ENCODE measurements at places on chromosomes 1 and 21.

- no peak for DNase-seq
These were observed 78.9 kb downstream of the UBE2U start for GRCh38 chr1:64282351-64282750.

- DNase-seq = no peak
These were observed 18.7 kb upstream of the LRRC47 start for GRCh38 chr1:3814771-3815561.

- no peak for DNase-seq
These were observed 12.0 kb upstream of the GPR153 start for GRCh38 chr1:6272868-6273267.

- no peak for DNase-seq
These were observed 433 bp downstream of the TIMM17A start for GRCh38 chr1:201955729-201956143.

DNA sequence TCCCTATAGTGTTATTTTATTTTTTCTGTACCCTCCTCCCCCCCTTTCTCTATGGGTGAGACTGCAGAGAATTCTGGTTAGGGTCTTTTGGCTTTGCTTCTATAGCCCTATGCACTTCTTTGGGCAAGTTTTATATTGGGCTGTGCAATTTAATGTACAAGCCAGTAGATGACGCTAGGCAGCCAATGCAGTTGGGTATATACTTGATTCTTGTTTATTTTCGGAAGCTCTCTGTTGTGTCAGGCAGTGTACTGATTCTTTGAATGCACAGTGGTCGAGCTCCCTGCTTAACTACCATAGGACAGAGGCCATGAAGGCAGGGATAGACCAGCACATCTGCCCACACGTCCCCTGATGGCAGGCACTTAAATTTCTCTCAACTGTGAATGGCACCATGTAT, 34.1 kb upstream of the GPR52 start:
- no peak for DNase-seq

DNA sequence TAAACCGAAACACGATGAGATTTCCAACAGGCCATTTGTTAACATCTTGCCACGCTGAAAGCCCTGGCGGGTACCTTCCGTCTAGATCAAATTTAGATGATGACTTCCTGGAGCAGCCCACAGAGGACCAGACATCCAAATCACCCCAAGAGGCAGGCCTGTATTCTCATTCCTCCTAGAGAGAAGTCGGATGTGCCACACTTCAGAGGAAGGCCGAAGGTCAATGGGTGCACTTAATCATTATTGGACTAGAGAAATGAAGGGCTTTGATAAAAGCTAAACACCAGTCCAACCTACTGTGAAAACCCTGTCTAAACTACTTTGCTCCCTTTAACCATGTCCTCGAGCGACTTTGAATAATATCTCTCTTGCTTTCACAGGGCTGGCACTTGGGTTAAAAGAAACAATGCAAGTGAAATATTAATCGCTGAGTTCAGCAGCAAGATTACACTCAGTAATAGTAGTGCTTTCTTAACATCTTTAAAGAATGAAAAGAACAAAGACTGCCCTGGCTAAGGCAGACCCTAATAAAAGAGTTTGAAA, 76.5 kb downstream of the BCAR3 start:
- DNase-seq = no peak

DNA sequence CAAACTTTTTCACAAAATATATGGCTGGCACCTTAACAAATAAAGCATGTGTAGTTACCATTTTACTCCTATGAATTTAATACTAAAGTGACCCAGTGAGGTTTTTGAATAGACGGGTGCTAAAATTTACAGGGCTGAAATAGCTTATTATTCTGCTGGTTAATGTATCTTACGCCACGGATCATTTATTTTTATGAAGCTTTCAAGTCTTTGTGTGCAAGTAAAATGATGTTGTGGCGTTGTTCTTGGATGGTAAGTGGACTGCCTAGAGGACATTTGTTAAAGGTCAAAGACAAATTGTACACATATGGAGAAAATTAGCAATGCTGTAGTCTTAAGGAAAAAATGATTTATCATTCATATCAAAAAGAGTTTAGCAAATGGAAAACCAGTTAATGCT, 22.8 kb downstream of the INSL5 start:
- DNase-seq = no peak

GRCh38 chr1:66372522-66373101, 161.3 kb upstream of the SGIP1 start:
- no peak for DNase-seq

DNA sequence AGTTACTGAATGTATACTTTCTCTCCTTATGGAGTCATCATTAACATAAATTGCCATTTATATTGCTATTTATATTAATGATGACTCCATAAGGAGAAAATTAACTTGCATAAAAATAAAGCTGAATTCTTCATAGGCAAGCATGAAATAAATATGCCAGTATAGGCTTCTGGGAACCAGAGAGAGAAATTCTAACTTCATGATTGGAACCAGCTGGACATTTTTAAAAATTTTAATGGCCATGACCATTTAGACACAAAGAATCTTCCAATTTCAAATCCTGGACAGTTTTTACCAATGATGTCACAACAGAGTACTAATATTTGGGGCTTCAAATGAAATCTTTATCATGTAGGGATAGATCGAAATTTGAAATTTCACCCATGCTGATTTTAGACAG, 268.7 kb downstream of the PTGER3 start:
- no peak for DNase-seq

- no peak for DNase-seq
These were observed 1156.6 kb downstream of the PLA2G4A start for GRCh38 chr1:187985145-187985896.

DNA sequence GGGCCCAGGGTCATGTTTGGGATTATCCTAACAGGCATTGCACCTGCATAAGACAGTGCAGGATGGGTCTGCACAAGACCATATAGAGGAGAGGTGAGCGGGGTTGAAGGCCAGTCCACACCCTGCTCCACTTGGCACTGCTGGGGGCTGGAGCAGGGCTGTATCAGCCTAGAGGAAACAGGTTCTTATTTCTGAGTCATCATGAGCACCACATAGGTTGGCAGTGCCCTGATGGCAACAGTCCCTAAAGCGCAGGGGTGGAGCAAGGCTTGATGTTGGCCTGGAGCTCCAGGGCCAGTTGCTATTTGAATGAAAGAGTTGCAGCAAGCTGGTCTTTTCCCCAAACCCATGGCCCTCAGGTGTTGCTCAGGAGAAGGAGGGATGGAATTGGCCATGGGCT, 29.8 kb upstream of the BMP8B start:
- no peak for DNase-seq

GRCh38 chr1:111835514-111835913, 79.8 kb downstream of the DDX20 start:
- DNase-seq = no peak

- DNase-seq = no peak
These were observed 14.9 kb downstream of the ZBTB18 start for GRCh38 chr1:244065960-244066388.

DNA sequence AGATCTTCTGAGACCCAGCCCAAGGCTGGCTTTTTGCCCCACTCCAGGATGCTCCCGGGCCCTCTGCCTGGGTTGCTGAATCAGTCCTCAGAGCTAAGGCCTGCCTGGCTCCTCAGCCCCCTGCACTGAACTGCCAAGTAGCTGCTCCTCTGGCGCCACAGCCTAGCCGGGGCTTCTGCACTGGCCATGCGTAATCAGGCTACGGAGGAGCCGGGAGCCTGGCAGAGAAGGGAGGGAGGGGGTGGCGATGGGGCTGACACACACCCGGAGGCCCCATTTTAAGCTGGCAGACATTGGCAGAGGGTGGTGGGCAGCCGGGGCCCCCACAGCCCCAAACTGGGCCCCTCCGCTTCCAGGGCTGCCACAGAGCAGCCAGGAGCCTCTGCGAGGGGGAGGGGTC, 38.7 kb downstream of the ALPL start:
- DNase-seq = no peak

DNA sequence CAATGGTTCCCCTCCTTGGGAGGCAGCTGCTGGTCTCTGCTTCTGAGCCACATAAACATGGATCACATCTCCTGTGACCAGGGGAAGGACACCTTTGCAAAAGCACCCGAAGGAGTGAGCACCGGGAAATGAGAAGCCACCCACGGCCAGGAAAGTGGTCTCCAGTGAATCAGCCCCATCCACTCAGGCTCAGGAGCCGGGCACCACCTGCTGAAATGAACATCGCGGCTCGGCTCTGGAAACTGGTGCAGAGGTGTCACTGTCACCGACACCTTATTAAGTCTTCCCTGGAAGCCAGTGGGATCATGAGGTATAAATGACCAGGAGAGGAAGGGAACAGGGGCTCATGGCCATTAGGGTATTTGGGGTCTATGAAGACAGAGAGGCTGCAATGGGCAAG, 207.2 kb upstream of the C1orf174 start:
- no peak for DNase-seq

- DNase-seq = no peak
These were observed 50.8 kb downstream of the PAX7 start for GRCh38 chr1:18681423-18681835.

- DNase-seq = no peak
These were observed 102.8 kb downstream of the GDAP2 start for GRCh38 chr1:117826540-117827078.

- DNase-seq = no peak
These were observed 8.5 kb downstream of the EDN2 start for GRCh38 chr1:41475859-41476567.

GRCh38 chr1:204267191-204267601, 53.4 kb upstream of the GOLT1A start:
- DNase-seq = no peak

DNA sequence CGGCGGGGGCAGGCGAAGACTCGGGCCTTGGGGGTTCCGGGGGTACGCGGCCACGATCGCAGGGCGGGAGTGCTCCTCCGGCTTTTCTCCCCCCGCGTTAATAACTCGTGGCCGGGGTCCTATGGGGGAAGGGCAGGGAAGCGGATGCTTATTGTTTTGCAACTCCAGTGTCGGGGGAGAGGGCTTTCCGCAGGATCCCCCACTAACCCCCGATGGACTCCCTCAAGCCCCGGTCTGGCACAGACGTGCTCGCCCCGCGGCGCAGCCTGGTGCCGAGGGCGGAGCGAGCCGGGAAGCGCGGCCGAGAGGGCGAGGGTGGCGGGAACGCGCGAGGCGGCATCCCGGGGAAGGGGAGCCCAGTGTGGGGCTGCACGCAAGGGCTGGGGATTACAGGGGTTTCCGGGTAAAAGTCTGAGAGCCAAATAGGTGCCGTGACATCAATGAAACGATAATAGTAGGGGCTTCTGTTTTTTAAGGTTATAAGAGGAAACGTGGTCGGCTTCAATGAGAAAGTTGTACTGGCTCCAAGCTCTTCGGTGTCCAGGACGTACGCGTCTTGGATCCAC, 772 bp downstream of the UCK2 start:
- DNase-seq = peak; percentile 19

- DNase-seq = no peak
These were observed 47.6 kb downstream of the ARHGEF16 start for GRCh38 chr1:3501856-3502640.

DNA sequence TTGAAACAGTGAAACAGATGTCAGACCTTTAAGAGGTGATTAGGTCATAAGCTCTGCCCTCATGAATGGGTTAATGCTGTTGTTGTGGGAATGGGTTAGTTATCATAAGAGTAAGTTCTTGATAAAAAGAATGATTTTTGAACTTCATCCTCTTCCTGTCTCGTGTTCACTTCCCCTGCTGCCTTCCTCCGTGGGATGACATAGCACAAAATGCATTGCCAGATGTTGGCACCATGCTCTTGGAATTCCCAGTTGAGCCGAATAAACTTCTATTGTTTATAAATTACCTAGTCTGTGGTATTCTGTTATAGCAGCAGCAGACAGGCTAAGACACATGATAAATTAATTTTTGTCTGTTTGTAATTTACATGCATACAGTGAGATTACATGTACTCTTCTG, 112.0 kb upstream of the LRRC7 start:
- DNase-seq = no peak

GRCh38 chr1:166020210-166020609, 146.6 kb downstream of the FAM78B start:
- no peak for DNase-seq

- DNase-seq = no peak
These were observed 73.8 kb downstream of the MRPL37 start for GRCh38 chr1:54273795-54274163.

DNA sequence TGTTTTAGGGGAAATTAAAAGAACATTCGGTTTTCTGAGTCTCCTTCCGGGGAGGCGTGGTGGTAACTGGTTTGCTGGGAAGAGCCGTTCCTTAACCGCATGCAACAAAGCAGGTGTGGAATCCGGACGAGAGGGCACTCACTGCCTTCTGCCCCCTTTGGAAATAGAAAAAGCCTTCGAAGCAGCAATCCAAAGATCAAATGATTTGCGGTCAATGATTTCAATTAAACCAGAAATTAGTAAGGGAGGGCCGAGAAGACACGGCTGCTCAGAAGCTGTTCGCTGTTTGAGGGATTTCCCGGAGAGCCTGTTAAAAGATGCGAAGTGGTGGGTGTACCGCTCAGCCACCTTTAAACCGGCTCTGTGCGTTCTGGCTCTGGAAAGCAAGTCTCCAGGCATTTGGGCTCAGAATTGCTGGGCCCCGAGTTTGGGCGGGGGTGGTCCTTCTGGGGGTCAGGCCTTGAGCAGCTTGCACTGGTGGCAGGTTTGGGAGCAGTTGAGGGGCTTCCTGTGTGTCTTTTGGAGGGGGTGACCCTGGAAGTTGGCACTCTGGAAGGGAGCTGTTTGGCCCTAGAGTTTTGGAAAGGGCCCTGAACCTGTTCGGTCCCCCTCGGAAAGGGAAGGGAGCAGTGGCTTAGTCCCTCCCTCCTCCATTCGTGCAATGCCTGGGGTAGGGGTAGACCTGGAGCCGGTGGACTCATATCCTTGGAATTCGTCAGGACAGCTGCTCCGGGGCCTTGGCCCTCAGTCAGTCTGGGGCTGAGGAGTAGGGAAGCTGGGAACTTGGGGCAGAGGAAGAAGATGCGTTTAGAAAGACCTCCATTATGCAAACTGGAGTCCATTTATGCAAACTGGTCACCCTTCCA, 3.1 kb downstream of the SIM2 start:
- DNase-seq = no peak

- no peak for DNase-seq
These were observed 4.1 kb upstream of the TOE1 start for GRCh38 chr1:45335855-45336324.

GRCh38 chr1:229893762-229894444, 173.1 kb upstream of the GALNT2 start:
- no peak for DNase-seq

DNA sequence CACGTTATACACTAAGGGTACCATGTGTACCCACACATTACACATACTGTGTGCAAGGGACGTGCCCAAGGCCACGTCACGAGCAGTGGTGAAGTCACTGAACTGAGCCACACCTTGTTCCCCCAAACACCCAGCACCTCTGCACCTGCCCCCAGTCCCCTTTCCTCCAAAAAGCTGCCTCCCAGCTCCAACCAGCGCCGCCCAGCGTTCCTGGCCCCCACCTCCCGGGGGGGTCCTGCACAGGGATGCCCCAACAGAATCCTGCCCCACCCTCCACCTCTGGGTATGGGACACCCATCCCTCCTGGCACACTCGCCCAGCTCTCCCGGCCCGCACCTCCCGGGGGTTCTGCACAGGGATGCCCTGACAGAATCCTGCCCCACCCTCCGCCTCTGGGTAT, 54.1 kb downstream of the CHD5 start:
- DNase-seq = no peak

- DNase-seq = no peak
These were observed 16.9 kb upstream of the EFNA1 start for GRCh38 chr1:155110826-155111225.

- no peak for DNase-seq
These were observed 594.7 kb downstream of the ADGRL2 start for GRCh38 chr1:82395440-82395839.

GRCh38 chr1:7380712-7381111, 390.4 kb upstream of the VAMP3 start:
- DNase-seq = no peak

GRCh38 chr1:9247894-9248293, 13.3 kb downstream of the H6PD start:
- no peak for DNase-seq

GRCh38 chr1:235054936-235055335, 73.7 kb downstream of the TOMM20 start:
- DNase-seq = no peak

Data from T-helper 17 cell (primary cell).